ENCODE measurements at places on chromosomes 4 and X.
A peak's percentile ranks its signal among the peaks of the same experiment; 100 is the strongest.

DNA sequence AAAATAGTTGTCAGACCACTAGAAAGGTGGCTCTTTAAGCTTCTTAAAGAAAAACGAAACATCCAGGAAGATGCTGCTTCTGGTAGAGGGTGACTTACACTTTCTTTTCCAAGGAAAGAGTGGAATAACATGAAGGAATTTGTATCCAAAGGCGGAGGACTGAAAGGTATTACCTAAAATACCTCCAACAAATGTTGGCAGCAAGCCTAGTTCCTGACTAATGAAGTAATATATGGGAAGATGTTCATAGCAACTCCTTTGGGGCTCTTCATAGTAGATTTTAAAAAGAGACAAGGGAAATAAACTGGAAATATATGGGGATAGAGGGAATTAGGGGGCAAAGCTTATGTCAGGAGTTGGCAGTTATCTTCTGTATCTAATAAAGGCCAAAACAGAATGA, 116.2 kb downstream of the AASDH start:
- DNase-seq, result no peak

DNA sequence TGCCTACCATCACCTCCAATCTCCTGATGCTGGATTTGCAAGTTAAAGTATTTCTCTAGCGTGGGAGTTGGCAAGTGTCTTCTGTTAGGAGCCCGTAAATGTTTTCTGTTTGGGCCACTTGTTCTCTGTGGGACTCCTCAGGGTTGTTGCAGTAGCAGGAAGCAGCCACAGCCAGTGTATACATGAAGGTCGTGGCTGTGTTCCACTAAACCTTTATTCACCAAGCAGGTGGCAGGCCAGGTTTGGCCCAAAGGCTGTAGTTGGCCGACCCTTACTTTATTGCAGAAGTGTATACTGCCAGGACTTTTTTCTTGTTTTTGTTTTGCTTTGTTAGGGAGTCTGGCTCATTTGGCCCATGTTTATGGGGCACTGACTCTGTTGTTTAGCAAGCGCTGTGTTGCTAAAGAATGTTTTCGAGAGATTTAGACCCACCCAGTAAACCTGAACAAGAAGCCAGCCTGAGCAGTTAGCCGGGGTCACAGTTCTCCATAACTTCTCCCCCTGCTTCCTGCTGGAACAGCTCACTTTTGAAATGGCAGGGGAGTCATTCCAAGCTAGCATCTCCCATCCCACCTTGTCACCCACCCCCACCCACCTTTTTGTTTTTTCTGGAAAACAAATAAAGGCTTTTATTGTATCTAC, 58.8 kb downstream of the SHROOM2 start:
- peak; percentile 20 for DNase-seq

DNA sequence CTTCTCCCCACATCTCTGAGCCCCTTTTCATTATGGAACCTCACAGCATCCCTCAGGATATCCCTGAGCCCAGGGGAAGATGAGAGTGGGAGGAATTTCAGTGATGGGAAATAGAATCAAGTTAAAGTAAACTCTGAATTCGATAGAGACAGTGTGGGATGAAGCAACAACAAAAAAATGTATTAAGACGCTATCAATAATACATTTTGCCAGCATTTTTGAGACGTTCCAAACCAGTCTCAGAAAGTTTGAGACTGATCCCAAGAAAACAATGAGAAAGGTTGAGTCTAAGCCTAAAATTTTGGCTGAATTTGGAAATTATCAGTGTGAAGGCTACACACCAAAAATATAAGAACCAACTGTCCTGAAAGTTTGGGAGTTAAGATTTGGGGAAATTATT, 196.2 kb downstream of the CBR4 start:
- DNase-seq, result no peak

- DNase-seq, result no peak
These were observed 75.7 kb upstream of the ANK2 start for GRCh38 chr4:112973750-112974251.

GRCh38 chrX:29555465-29556091, 659.8 kb upstream of the MAGEB2 start:
- DNase-seq, result no peak

DNA sequence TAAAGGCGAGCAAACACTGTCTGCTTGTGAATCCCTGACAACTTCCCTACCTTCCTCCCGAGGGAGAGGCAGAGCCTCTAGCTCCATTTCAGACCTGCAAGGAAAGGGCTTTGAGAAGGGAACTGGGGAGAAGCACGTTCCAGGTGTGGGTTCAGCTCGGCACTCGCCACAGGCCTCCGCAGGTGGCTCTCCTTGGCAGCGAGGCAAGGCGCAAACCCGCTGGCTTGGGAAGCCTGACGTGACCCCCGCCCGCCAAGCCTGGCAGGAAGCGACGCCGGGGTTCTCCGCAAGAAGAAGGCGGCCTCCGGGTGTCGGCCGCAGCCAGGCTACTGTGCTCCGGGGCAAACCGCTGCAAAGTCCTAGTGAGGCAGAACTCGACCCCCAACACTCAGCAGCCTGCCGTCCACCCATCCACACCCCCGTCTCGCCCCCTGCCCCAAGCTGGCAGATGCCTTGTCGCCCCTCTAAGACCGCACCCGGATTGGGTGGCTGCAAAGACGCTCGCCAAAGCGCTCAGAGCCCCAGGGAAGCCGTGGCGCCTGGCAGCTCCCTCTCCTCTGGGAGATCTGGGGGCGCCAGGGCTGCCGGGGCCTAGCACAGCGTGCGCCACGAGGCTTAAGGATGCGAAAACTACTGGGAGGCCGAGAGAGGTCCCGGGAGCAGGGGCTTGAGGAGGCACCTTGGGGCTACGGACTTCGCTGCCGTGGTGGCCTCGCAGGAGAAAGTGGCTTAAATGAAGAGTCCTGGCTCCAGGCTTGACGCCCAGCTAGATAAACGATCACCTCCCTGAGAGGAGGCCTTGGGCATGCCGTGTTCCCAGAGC, 21.8 kb downstream of the NKX3-2 start:
- no peak for DNase-seq

DNA sequence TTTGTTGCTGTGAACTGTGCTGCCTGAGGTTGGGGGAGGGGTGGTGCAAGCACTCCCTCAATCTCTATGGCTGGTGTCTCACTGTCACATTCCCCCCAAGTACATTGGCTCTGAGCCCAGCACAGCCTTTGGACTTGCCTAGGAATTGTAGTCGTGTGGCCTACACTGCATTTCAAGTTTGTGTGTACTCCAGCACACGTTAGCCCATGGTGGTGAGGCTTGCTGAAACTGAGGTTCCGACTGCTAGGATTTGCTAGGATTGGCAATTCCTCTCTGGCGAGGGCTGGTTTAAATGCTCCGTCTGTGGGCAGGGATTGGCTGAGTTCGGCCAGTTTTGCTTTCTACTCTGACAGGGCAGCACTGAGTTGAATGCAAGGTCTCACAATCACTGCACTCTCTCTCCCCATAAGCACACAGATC, 121.7 kb upstream of the CXXC4 start:
- DNase-seq, result peak; percentile 8

DNA sequence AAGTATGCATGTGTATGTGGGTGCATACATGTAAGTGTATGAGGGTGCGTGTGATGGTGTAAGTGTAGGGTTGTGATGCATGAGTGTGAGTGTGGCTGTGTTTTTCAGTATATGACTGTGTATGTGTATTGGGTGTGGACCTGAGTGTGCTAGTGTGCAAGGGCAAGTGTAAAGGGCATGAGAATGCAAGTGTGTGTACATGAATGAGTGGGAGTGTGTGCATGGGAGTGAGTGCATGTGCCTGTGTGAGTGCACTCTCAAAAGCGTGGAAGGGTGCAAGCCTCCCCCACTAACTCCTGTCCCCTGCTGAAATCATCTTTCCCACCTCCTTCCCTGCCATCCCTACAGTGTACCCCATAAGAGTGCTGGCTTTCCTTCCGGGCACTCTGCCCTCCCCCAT, 225.1 kb upstream of the PRKX start:
- DNase-seq, result no peak

GRCh38 chr4:181982856-181983255, 260.3 kb upstream of the TENM3 start:
- no peak for DNase-seq

DNA sequence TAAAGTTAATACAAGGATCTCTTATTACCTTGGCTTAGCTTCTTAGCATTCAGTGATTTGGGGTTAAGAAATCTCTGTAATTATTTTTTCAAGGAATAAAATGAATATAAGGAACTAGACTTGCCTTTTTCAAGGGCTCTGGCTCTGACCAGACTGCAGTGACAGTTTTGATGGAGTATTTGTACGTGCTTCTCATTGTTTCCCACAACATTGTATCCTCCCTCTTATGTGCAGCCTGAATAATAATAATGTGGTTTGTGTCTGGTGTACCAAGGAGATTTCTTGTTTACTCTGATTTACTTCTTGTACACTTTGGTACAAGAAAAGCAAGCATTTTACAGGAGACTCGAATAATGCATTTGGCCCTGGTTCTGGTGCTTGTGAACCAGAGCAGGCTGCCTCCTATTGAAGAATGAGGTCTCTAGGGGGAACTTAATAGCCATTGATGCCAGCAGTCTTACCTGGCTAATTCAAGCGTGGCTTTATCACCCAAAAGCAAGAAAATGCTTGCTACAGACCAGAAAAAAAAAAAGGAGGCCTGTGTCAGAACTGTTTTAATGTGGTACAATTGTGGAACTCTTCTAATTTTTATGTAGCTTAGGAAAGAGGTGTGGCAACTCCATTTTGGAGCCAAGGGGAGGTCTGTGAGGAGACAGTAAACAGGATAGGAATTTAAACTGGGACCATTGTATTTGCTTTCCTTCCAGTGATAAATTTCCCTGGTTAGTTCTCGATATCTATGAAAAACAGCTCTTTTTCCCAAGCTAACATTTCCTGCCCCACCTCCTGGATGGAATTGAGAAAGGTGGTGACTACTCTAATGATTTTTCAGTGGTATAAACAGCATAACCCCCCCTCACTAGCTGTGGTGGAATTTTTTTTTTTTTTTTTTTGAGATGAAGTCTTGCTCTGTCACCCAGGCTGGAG, 5.6 kb downstream of the OTC start:
- no peak for DNase-seq

- no peak for DNase-seq
These were observed 19.1 kb downstream of the PIR start for GRCh38 chrX:15474028-15474427.

DNA sequence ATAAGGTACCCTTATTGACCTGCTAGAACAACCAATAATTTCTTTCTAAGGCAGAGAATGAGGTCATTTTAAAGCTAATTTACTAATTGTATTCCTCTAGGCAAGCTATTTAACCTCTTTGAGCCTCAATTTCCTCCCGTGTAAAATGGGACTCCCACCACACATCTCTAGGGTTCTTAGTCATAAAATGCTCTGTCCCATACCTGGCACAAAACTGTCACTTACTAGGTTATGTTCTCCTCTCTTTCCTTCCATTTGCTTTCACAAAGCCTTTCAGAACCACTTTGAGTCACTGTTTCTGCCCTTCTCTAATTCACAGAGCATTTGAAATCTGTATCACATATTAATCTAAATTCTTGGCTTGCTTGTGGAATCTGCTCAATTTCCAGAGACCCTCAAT, 2.4 kb upstream of the GPR82 start:
- DNase-seq, result no peak

- DNase-seq, result no peak
These were observed 252.7 kb downstream of the SPRY1 start for GRCh38 chr4:123649250-123649644.

DNA sequence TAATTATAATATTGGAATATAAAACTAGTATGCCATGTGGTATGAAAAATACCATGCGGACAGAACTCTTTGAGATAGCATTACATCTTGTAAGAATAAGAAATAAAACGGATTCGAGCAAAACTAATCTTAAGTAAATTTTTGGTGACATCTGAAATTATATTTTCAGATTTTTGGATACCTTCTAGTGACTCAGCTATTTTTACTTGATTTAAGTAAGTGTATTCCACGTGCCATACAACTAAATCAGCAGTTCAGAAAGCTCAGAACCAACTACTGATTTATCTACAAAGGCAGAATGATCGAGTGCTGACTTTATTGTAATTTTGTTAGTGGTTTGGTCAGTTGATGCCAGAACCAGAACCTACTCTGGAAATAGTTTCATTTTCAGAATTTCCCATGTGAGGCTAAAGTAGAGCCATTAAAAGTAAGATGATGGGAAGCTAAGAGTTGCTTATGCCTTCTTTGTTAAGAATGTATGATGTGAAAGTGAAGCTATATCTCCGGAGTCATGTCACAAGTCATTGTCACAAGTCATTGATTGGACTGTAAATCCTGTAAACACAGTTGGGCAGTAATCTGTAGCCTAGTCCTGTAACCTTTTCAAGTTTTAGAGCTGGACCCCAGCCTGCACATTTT, 4.0 kb downstream of the ING2 start:
- DNase-seq, result no peak

GRCh38 chrX:2370456-2370855, 130.3 kb downstream of the DHRSX start:
- no peak for DNase-seq

DNA sequence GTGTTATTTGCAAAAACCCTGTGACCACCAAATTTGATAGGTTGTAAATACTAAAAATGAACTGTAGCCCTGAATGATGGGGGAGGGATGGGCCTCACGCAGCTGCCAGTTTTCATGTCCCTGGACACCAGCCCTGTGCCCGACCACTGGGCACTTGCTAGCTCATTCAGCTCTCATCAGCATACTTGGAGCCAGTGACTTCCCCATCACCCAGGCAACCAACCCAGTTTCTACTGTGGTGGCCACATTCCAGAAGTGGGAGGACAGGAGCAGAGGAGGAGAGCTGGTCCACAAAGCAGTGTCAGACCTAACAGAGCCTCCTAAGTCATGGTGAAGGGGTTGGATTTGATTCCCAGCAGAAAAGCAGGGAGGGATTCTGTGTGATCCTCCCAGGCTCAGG, 128.2 kb downstream of the CPEB2 start:
- DNase-seq, result no peak

Data from mesenchymal stem cell (in vitro differentiated cells and primary cell).